ENCODE measurements at places on chromosomes 4 and X. TPM values are rescaled to one million over a fixed set of nuclear protein-coding genes. Genes with fewer than 3 reads are reported as not detected.

MAGEA9B gene
- total RNA-seq: not detected

CYTL1 gene
- not detected for total RNA-seq

NUP62CL gene
- total RNA-seq: 0.79 TPM

PRDM5 gene
- 18.3 TPM for total RNA-seq

PRR32 gene
- not detected for total RNA-seq

RAI2 gene
- not detected for total RNA-seq
